H4 (cell line): ENCODE measurements at places on chromosomes 5 and 9. TPM values are rescaled to one million over a fixed set of nuclear protein-coding genes. Genes with fewer than 3 reads are reported as not detected.

GRCh38 chr9:93096811-93097382, 880 bp downstream of the CARD19 start:
- DNase-seq: no peak

- DNase-seq: no peak
These were observed 29.0 kb upstream of the FCN1 start for GRCh38 chr9:134946663-134947062.

DNA sequence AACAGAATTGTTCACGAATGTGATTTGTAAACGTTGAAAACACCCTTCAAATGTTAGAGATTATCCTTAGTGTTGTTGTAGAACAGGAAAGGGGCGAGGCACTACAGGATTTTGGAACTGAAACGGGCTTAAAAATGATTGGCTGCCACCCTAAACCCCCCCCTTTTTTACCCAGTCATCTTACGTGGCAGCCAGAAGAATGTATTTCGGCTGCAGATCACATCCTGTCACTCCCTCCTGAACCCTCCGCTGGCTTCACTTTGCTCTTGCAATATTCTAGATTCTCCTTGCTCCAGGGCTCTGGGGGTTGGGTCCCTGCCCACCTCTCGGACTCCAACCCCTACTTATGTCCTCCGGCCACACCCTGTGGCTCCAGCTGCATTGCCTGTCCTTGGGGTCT, 13.9 kb upstream of the UNC5A start:
- DNase-seq: no peak

GRCh38 chr9:109469646-109470358, 28.3 kb downstream of the PTPN3 start:
- DNase-seq: peak; percentile 75

- no peak for DNase-seq
These were observed 37.6 kb upstream of the SETD9 start for GRCh38 chr5:56871777-56872176.

DNA sequence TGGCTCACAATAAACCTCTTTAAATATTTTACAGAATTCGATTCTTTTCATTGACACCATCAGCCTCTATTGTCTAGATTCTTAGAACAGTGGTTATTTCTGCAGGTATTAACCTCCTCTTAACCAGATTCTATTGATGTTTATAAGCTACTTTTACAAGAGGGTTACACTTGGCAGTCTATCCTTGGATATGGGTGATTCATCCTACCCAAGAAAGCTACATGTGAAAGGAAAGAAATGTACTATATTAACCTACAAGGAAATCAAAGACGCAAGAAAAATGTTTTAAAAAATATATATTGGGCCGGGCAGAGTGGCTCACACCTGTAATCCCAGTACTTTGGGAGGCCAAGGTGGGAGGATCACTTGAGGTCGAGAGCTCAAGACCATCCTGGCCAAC, 16.7 kb downstream of the SLC25A25 start:
- no peak for DNase-seq

- no peak for DNase-seq
These were observed 83.1 kb downstream of the DPYSL3 start for GRCh38 chr5:147426640-147427327.

GRCh38 chr9:93683331-93684134, 107.1 kb downstream of the PHF2 start:
- DNase-seq: no peak

- DNase-seq: no peak
These were observed 38.5 kb downstream of the VPS13A start for GRCh38 chr9:77215874-77216273.

- no peak for DNase-seq
These were observed 144.4 kb downstream of the ALDH1A1 start for GRCh38 chr9:72808446-72808768.

GRCh38 chr5:148535190-148535589, 119.1 kb downstream of the HTR4 start:
- no peak for DNase-seq

DNA sequence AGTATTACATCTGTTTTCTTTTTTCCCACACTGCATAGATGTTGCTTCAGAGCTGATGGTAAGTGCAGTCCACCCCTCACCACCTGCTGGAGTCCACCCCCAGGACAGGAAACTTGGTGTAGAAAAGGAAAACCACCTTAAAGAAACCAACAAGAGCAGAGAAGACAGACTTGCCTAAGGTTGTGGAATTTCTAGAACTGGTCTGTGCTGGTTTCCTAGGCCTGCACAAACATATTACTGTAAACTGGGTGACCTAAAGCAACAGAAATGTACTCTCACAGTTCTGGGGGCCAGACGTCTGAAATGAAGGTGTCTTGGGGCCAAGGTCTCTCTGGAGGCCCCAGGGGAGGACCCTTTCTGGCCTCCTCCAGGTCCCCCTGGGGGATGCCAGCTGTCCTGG, 293.4 kb upstream of the IRX1 start:
- no peak for DNase-seq

- DNase-seq: no peak
These were observed 27.5 kb downstream of the FNIP1 start for GRCh38 chr5:131769336-131769735.

DNA sequence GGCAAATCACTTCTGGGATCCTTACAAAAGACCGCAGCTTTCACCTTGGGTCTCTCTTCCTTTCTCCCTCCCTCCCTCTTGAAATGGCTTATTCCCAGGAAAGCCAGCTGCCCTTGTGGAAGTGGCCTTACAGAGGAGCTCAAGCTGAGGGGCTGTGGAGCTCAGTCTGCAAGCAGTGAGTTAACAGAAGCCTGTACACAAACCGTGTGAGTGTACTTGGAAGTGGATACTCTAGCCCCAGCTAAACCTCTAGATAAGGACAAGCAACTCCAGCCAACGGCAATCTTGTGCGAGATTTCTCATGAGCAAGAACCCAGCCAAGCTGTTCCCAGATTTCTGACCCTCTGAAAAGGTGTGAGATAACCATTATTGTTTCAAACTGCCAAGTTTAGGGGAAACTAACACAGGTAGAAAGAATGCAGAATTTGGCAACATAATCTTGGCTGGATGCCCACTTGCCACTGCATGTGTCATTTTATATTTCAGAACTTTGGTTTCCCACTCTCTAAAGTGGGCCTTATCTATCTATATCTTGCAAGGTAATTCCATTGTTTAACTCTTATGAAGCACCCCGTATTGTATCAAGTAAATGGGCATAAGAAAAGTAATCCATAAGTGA, 85.6 kb downstream of the CDH18 start:
- DNase-seq: peak; percentile 21

- DNase-seq: no peak
These were observed 176.1 kb upstream of the RASEF start for GRCh38 chr9:83238871-83239640.

- no peak for DNase-seq
These were observed 113.8 kb downstream of the TLE4 start for GRCh38 chr9:79685577-79685976.

GRCh38 chr9:118992813-118993794, 376.1 kb downstream of the BRINP1 start:
- no peak for DNase-seq

- DNase-seq: no peak
These were observed 67.7 kb downstream of the ABCA1 start for GRCh38 chr9:104860263-104860662.

- DNase-seq: no peak
These were observed 34.9 kb downstream of the UBTD2 start for GRCh38 chr5:172248637-172249036.

DNA sequence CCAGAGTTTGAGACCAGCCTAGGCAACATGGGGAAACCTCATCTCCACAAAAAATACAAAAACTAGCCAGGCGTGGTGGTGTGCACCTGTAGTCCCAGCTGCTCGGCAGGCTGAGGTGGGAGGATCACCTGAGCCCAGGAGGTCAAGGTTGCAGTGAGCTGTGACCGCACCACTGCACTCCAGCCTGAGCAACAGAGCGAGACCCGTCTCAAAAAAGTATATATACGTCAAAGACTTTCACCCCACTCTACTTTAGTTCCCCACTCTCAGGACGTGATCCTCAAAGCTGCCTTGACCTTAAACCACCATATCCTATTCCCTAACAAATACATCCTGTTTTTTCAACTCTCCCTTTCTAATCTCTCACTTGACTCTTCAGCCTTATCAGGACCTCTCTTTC, 41.0 kb downstream of the PCDHGC5 start:
- no peak for DNase-seq

- no peak for DNase-seq
These were observed 211.7 kb upstream of the MVB12B start for GRCh38 chr9:126114850-126115460.

GRCh38 chr5:40554054-40554453, 125.7 kb upstream of the PTGER4 start:
- DNase-seq: no peak

DNA sequence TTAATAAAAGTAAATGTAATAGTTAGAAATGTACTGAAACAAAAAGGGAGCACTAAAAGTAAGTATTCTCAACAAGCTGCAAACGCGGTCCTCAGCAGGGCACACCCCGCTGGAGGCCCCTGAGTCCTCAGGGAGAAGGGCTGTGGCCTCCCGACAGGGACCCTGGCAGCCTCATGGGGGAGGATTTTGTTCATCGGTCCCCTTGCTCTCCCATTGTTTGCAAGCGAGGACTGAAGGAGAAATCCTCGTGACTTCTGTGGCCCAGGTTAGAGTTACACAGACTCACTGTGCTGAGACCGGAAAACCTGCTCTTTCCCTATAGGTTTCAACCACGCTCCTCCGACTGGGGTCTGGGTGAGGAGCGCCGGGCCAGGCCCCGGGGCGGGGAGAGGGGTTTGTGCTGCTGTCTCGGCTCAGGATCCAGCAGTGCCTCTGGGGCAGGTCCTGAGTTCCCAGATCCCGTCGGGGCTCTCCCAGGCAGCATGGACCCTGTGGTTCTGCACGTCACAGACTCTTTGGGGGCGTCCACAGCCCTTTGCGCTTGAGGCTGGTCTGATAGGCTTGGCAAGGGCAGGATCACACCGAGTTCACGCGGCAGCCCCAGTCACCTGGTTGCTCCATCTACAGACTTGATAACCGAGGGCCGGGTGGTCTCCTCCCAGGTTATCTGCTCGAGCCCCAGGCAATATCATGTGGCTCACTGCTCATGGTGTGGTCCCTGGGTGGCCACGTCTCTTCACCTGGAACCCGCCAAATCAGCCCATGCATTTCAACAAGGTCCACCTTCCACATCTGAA, 38.8 kb downstream of the MRPL36 start:
- no peak for DNase-seq

- no peak for DNase-seq
These were observed 11.1 kb upstream of the AQP3 start for GRCh38 chr9:33458444-33458843.

GRCh38 chr9:96008502-96009222, 133.2 kb downstream of the ERCC6L2 start:
- DNase-seq: no peak

GRCh38 chr5:36744773-36745589, 131.6 kb upstream of the NIPBL start:
- no peak for DNase-seq

GRCh38 chr5:112546946-112547592, 128.0 kb upstream of the EPB41L4A start:
- no peak for DNase-seq

DNA sequence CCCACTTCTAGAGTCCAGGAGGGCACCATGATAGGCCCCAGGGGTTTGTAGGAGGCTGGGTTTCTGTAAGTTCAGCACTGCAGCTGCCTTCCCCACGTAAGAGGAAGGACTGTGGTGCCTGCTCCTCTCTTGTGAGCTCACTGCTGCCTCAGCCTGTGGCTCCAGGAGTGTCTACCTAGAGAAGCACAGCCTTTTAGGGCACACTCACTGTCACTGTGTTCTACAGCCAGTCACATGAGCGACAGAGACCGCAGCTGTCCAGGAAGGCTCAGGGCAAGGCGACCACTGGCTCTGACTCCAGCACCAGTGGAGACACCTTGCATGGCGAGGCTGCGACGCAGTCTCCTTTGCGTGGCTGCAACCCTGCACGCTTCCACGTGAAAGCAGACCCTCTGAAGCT, 72.8 kb downstream of the OTULIN start:
- DNase-seq: no peak

GRCh38 chr5:756171-756570, 28.4 kb downstream of the ZDHHC11B start:
- DNase-seq: no peak

Gene AKNA
- total RNA-seq: 2.3 and 3.4 TPM in 2 replicates

Gene SLC36A2
- 0.14 TPM in 1 of 2 replicates, not detected in the other for total RNA-seq

Gene PFN3
- not detected in 2 replicates for total RNA-seq

Gene PTBP3
- 21.0 and 30.8 TPM in 2 replicates for total RNA-seq

Gene OR1J2
- total RNA-seq: not detected in 2 replicates

Gene MYOT
- not detected in 2 replicates for total RNA-seq

Gene FBXL7
- 3.7 and 5.0 TPM in 2 replicates for total RNA-seq

Gene CCNO
- total RNA-seq: 1.4 and 2.4 TPM in 2 replicates
